Astrocyte of the cerebellum (primary cell): ENCODE measurements at places on chromosomes 5 and 9.

DNA sequence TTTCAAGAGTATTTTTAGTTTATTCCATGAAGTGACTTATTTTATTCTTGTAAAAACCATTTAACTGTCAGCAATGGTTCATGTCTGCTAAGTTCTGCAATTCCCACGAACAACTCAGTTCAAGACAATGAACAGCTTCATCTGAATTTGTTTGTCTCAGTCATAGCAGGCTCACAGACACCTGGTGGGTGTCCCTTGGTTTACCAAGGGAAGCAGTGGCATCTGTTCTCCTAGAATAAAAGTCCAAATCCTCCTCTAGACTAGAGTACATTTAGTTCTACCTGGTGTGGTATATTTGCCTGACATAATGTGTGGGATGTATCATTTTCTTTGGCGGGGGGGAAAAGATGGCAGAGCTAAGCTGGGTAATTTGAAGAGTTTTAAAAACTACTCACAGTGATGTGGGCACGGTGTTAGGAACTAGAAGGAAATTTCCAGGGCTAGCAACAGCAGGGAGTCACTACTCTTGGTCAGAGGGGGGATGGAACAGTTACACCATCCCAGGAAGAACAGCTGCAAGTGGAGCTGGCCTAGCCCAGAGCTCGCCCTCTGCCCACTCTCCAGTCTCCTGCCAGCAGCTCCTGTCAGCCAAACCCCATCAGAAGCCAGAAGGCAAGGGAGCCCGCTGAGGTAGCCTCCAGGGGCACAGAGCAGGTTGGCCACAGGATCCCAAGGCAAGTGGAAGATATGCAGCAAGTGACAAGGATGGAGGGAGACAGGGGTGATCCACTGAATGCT is 100.3 kb downstream of the PJA2 start:
- no peak for DNase-seq

- DNase-seq, result no peak
Observed at GRCh38 chr9:128768606-128769005, 3.1 kb downstream of the ZER1 start.

- no peak for DNase-seq
Observed at GRCh38 chr5:129858131-129858675, 46.1 kb upstream of the CHSY3 start.

- DNase-seq, result no peak
Observed at GRCh38 chr5:84585218-84585617, 200.5 kb upstream of the EDIL3 start.

DNA sequence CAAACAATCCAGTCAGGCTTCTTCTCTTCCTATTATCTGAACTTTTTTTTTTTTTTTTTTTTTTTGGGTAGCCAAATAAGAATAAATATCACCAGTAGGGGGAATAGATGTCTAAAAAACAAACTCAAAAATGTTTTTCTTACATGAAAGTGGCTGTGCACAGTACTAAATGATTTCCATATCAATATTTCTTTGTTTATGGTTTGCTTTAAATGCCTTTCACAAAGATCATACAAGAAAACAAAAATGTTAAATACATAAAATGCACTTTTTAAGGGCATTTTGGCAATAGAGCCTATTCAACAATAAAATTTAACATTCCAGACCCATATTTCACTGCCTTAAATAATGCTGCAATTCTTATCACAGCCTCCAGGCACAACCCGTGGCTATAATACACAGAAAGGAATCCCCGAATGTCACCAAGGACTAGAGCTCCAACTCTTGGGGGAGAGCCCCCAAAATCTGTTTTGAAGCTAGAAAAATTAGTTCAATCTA is 91.1 kb upstream of the TBCA start:
- DNase-seq, result no peak

GRCh38 chr9:18575686-18576085 is 101.7 kb downstream of the ADAMTSL1 start:
- DNase-seq, result no peak

DNA sequence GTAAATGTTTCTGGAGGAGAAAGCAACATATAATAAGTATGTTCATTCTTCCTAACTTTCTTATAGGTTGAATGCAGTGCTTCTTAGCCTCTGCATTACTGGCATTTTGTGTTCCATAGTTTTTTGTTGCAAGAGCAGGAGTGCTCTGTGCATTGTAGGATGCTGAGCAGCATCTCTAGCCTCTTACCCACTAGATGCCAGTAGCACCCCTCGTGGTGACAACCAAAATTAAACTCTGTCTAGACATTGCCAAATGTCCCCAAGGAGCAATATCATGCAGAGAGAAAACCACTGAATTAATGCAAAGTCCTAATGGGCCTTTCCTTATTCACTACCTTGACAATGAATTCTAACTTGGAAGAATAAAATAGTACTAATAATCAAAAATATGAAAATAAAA is 147.0 kb downstream of the GLIS3 start:
- no peak for DNase-seq

DNA sequence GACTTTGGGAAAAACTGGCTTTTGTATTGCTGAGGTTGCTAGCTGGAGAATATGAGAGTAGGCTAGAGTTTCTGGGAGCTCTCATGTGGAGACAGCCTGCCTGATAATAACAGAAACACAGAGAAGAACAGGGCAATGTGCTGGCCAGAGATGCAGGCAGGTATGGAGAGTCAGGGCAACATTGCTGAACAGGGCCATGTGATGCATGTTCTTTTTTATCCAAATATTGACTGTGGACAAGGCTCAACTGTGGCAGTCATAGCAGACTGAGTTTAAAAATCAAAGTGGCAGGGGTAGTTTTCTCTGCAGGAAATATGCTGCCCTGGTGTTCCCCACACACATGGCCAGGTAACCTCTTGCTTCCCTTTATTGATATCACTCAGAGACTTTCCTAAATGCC is 381.1 kb downstream of the RASEF start:
- DNase-seq, result no peak

- DNase-seq, result no peak
Observed at GRCh38 chr5:159667286-159667685, 249.0 kb upstream of the ADRA1B start.

GRCh38 chr5:7881816-7882215 is 12.9 kb downstream of the MTRR start:
- DNase-seq, result no peak

DNA sequence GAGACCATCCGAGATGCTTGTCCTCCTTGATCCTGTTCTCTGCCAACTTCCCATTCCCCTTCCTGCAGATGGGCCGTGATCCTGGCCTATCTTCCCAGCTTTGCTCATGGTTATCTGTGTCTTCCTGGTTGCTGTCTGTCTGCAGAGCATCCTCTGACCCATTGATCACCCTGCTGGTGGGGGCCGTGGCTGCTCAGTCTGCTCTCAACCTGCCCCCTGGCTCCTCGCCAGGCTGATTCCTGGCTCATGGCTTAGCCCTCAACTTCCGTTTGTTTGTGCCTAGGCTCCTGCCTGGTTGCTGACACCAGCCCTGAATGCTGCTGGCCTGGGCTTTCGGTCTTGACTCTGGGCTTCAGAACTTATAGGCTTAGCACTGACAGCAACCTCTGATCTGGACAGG is 67.1 kb upstream of the SMIM15 start:
- no peak for DNase-seq

GRCh38 chr5:78621291-78621738 is 27.3 kb downstream of the LHFPL2 start:
- DNase-seq, result no peak

DNA sequence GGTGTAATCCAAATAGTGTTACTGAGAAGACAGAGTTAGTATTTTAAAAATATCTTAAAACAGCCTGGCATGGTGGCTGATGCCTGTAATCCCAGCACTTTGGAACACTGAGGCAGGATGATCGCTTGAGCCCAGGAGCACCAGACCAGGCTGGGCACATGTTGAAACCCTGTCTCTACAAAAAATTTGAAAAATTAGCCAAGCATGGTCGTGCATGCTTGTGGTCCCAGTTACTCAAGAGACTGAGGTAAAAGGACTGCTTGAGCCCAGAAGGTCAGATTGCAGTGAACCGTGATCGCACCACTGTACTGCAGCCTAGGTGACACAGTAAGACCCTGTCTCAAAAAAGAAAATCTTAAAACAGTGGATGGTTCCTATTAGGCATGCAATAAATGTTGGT is 12.4 kb downstream of the IFNA1 start:
- DNase-seq, result no peak

DNA sequence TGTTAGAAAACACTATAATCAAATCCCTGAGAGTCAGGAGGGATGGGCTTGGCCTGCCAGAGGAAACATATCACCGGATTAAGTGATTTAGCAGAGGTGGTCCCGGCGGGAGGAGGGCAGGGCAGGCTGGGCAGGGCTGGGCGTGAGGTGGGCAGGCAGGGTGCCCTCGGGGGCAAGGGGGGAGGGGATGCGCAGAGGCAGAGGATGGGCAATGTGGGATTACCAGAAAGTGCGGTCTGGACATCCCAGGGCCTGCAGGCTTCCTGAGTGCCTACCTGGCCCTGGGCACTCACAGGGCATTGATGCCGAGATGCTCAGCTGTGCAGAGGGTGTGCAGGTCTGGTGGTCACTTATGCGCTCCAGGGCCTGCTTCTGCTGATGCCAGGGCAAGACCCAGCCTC is 115.2 kb downstream of the ADAMTS2 start:
- DNase-seq, result no peak

- no peak for DNase-seq
Observed at GRCh38 chr5:175579742-175580432, 78.0 kb upstream of the HRH2 start.

DNA sequence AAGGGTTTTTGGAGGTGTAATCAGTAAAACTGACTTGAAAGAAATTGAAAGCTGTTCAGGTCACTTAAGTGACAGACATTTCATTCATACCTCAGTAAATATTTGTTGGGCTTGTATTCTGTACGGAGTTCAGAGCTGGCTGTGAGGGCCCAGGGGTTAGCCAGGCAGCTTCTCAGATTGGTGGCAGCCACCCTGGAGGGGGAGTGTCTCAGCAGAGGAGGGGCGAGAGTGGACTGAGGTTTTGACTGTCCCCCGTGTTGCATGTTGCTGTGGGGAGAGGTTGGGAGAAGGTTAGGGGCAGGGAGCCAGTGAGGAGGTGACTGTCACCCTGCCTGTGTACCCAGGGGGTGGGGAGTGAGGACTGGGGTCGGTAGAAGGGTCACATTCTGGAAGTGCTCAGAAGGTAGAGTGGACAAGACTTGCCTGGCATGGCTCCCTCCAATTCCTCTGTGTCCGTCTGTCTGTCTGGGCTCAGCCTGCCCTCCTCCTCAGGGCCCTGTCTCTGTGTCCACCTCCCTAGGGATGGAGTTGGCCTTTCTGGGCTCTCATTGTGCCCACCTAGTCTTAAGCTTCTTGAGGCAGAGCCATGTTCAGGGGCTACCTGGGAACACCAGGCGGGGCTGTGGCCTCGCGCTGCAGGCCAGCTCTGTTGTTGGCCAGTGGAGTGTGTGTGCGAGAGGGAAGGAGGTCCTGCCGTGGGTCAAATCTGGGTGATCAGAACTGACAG is 4.4 kb downstream of the PHF2 start:
- DNase-seq, result no peak

DNA sequence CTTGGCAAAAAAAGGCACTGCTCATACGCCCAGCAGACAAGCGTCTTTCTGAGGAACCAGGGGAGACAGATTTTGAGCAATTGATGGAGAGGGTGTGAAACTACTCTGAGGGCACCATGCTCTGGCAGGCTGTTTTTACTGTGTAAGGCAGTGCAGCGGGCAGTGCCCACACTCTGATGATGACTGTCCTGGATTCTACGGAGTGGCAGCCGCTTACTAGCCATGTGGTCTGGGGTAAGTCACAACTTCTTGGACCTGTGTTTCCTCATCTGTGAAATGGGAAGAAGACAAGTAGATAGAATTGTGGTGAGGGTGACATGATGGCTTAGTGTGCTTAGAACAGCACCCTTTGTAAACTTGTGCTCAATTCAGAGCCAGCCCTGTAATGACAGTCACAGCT is 38.8 kb downstream of the FABP6 start:
- no peak for DNase-seq

- DNase-seq, result no peak
Observed at GRCh38 chr9:127539259-127539981, 72.7 kb upstream of the STXBP1 start.

DNA sequence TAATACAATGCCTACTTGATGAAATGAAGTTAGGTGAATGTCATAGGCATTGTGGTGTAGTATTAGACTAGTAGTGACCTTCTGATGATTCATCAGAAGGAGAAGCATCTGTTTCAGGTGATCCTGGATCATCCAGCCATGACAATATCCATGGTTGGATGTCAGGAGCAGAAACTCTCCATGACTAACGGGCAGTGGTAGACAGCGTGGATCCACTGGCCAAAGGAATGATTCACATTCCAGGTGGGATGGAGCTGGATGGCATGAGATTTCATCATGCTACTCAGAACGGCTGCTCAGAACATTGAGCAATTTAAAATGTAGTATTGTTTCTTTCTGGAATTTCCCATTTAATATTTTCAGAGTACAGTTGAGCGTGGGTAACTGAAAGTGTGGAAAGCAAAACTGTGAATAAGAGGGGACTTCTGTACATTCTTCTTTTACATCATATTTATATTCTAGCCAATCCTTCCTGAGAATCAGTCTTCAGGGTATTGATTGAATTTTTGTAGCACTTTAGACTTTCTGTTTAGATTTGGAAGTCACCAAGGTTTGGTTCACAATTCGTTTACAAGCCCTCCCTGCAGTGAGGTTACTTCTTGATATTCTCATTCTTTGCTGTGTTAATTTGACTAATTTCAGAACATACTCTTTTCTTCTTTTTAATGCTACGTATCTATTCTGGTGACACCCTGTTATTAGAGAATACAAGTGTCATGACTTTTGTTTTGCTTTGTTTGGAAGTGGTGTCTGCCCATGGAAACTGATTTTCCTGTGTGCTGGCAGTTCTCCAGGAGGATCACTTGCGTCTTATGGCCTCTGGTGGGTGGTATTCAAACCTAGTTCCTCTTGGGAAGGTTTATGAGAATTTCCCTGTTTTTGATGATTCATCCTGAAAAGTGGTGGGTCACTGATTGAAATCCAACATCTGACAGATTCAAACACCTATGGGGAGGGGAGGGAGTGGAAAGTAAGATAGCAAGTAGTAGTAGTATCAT is 12.2 kb upstream of the CLINT1 start:
- DNase-seq, result no peak

GRCh38 chr5:39091940-39092580 is 17.9 kb upstream of the RICTOR start:
- DNase-seq, result no peak

DNA sequence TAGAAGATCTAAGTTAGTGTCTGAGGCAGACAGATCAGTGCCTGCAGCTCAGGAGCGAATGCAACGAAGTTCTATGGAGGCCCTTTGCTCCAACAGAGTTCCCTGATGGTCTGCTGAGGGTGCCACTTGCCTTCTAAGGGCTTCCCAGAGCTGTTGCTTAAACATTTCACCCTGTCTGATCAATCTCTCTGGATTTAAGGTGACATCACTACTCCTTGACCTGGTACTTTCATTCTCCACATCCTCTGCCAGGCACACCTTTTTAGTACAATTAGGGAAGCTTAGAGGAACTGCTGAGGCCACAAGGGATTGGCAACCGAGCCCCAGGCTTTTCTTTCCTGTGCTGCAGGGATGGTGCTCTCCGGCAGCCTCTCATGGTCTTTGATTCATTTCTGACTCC is 94.2 kb upstream of the IFNK start:
- no peak for DNase-seq

- no peak for DNase-seq
Observed at GRCh38 chr5:113039229-113039933, 62.8 kb downstream of the DCP2 start.
